ENCODE measurements at places on chromosomes 2 and 18. TPM values are rescaled to one million over a fixed set of nuclear protein-coding genes. Genes with fewer than 3 reads are reported as not detected.
A peak's percentile ranks its signal among the peaks of the same experiment; 100 is the strongest.

Gene KCNJ13
- total RNA-seq = not detected

Gene SLC4A5
- 0.74 TPM for total RNA-seq

Gene PXDN
- total RNA-seq = 16.9 TPM

DNA sequence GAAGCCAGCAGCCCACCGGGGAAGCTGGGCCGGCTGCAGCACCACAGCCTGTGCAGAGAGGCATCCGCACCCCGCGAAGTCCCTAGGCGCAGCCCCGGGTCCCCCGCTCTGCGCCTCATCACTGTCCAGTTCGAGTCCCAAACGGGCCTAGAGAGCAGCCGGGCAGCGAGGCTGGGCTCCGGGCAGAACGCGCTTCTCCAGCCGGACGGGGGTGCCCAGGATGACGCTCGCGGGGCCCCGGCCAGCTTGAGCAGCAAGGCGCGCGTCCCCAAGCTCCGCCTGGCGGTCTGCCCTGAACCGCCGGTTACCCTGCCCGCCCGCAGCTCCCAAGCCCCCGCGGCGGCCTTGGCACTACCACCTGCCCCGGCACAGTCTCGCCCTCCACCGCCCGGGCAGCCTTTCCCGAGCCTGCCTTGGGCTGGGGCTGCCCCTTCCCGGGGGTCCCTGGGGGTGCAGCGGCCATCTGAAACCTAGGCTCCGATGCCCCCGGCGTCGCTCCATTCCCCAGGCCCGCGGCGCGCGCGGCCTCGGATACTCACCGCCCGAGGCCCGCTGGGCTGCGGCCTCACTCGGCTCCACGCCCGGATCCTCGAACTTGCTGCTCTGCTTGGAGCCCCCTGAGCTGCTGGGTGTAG, 591 bp downstream of the SLC16A14 start:
- DNase-seq = peak; percentile 62

DNA sequence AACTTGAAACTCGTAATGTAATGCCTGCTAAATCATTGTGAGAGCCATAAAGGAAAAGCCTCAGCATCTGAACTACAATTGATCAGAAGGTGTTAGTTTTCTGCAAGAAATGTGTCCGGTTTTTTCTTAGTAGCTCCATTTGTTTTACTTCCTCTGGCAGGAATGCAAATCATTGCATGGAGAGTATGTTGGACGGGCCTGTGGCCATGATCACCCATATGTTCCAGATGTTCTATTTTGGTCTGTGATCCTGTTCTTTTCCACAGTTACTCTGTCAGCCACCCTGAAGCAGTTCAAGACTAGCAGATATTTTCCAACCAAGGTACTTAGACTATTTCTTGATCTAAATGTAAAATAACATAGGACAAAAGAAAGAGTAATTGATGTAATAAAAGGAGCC, 126.6 kb downstream of the DPP4 start:
- DNase-seq = no peak

DNA sequence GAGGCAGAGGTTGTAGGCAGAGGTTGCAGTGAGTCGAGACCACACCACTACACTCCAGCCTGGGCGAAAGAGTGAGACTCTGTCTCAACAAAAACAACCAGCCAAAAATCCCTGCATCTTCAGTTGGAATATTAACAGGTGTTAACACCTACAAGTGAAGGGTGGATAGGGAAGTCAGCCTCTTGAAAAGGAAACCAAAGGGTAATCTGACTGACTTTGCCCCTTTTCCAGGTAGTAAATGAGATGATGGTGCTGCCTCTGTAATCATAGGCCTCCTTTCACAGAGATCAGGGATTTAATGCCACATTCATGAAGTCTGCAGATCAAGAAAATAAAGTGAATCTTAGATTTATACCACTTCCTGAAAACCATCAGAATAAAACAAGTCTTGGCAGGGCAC, 133.6 kb downstream of the GALNT1 start:
- no peak for DNase-seq

DNA sequence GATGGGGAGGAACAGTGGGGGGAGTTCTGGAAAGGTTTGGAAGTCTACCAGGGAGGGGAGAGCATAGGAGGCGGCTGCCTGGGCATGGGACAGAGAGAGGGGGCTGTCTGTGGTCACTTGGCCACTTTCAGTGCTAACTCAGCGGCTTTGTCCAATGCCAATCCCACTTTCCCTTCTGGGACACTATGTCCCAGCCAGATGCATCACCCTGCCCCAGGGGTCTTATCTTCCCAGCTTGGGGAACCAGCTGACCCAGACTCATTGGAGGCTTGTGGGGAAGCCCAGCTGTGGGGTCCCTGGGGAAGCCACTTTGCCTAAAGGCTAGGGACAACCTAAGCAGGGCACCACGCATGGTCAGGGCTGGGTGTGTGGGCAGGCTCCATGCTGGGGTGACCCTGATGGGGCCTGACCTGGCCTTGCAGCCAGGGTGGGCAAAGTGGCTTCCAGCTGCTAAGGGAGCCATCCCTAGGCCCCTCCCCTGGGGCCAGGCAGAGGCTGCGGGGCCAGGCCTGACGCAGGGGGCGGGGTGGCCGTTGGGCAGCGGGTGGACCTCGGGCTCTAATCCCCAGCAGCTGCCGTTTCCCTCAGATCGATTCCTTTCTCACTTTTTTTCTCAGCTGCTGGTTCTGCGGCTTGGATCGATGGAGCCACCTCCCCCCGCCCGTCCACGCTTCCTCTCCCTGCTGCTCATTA, 1.6 kb upstream of the ASIC4 start:
- no peak for DNase-seq

All from adrenal gland (tissue), 19 donors.